GM23248 (cell line): ENCODE measurements at places on chromosomes 2 and 18. TPM values are rescaled to one million over a fixed set of nuclear protein-coding genes. Genes with fewer than 3 reads are reported as not detected.

DNA sequence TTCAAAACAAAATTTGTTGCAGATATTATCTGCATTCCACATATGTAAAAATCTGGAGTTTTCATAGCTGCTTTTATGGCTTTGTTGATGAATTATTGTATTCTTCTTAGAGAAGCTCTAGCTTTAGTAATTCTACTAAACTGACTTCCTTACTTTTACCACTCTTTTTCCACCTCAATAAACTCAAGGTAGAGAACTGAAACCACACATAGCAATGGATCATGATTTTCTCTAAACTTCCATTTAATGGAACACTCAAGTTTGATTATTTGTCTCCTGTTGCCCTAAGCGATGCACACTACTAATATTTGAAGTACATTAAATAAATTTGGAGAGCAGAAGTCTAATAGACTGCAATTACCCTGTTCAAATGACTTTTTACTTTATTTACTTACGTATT, 192.0 kb downstream of the NBAS start:
- DNase-seq = no peak

DNA sequence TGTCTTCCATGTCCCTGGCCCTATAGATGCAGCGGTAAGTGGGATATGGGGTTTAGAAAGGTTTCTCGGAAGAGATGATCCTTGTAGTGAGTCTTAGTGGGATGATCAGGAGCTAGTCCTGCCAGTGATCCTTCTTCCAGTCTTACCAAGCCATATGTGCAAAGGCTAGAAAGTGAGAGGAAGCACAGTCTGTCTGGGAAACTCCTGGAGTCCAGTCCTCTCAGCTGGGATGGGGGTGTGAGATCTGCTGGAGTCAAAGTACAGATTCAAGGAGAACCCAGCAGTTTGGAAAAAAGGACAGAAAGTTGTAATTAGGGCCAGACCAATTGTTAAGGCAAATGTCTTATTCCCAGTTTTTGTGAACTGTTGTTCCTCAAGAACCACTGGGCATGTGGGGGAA, 83.3 kb downstream of the LIMS1 start:
- no peak for DNase-seq

GRCh38 chr2:239358062-239358754, 42.6 kb downstream of the HDAC4 start:
- DNase-seq = peak; percentile 77

DNA sequence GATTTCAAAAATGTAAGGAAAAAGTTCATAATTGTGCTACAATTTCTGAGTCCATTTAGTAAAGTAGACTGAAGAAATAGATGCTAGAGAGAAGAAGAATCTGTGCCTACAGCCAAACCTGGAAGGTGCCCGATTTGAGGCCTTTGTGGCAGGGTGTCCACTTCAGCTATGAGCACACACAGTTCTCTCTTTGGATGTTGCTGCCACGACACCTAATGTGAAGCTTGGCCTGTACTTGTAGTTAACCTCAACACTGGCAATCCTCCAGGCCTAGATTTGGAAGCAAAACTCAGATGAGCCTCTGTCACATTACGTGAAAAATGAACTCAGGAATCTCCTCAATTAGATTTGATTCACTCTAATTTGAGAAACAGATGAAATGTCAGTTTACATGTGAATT, 90.1 kb upstream of the LRP1B start:
- no peak for DNase-seq

DNA sequence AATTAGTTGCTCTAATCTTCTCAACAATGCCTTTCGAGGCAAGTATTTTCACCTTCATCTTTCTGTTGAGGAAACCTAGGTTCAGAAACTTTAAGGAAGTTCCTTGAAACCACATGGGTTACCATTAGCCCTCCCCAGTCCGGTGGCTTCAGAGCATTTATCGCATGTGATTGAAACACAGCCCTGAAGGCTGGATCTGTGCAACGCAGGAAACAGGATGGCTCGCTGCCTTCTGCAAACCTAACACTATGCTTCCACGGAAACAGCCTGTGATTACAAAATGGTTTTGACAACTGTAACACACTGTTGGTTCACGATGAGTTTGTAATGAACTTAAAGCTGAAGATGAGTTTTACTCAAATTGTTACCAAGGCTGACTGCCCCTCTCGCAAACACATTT, 68.5 kb downstream of the EPB41L3 start:
- no peak for DNase-seq

GRCh38 chr2:216372761-216373291, 543 bp upstream of the MARCHF4 start:
- DNase-seq = peak; percentile 88

- no peak for DNase-seq
These were observed 6.9 kb downstream of the OTX1 start for GRCh38 chr2:63057249-63058143.

DNA sequence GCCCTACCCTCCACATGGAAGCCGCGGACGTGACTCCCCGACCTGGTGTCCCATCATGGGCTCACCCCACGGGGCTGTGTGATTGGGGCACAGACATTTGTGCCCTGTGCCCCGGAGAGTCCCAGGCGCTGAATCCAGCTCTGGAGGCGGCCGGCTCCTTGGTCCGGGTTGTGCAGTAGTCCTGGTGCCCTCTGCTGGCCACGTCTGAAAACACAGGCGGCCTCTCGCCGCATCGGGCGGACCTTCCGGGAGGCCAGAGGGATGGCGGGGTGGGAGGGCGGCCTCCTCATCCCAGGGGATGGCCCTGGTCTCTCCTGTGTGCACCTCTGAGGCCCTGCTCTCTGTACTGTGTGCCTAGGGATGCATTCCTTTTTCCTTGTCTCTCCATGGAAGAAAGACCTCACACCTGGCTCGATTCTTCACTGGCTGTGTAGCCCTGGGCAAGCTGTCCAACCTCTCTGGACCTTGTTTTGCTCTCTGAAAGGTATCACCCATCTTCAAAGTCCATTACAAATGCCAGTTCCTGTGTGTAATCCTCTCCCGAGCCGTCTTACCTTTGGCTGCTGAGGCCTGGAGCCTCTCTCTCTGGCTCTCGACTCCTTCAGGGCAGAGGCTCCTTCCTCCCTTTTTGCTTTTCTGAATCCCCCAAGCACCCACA, 27.6 kb downstream of the CELF4 start:
- peak; percentile 83 for DNase-seq

DNA sequence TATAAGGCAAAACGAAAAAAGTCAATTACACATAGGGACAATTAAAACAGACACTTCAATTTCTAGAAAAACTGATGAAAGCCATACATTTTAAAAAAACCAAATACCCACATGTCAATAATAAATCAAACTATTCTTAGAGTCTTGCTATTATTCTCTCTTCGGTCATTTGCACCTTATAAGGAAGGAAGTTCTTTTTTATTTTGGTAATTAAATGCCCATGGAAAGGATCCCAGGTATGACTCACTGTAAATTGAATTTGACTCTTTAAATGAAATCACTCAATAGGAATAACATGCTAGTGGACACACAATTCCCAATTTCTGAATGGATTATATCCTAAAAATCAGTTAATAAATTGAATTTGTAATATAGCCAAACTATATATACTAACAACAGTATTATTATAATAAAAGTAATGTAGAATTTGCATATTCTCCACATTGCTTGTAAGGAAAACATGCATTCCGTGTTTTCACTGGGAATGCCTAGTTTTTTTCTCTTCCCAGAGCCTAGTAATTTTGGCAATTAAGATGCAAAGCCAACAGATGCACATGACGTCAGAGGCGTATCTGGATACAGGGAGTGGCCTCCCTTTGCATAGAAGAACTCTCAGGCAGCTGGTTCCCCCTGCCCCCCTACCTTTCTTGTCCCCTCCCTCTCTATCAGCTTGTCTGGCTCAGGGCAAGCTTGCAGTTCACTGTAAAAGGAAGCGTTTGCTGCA, 153.5 kb upstream of the PGAP1 start:
- DNase-seq = peak; percentile 45

GRCh38 chr2:238875101-238875470, 27.2 kb downstream of the TWIST2 start:
- peak; percentile 80 for DNase-seq

DNA sequence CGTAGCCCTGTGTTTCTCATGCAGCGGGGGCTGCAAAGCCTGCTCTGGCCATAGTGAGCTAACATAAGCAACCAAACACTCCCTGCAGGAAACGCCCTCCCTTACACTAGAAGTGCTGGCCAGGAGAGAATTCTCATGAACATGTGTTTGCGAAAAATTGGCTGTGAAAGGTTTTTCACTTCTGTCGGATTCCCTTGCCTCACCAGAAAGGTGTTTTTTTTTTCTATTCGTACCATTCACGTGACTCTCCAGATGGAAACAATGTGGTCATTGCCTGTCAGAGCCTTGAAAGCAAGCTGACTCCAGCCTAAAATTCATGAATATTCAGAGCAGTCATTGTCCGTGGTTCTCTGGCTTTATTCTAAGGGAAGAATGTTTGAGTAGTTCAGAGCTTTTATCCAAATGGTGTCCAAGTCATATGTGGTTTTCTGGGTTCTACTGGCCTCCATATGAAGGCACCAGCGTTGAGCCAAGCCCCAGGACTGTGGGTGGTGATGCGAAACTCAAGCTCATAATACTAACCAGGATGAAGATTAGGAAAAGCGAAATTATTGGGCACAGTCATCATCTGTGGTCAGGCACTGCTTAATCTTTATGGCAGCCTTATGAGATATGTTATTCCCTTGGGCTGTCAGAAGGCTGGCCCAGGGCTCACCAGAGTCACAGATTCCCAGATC, 236.4 kb downstream of the ALPK2 start:
- peak; percentile 71 for DNase-seq

- no peak for DNase-seq
These were observed 359.4 kb upstream of the KCNH7 start for GRCh38 chr2:163198007-163198406.

DNA sequence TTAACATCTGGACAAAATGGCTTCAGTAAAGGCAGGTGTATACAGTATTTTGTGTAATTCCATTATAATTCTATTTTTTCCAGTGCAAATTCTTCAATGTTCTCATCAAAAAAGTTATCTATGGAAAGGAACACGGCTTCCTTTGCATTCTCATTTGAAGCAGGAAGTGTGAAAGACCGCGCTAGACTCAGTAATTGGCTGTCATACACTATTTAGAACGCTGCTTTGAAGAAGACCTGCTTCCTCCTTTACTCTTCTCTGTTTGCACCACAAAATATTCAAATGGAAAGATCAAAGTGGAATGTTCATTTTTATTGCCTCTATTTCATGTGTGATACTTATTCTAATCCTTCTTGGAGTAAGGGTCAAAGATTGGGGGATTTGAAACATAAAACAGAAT, 883.7 kb downstream of the TSN start:
- no peak for DNase-seq

Gene FSIP2
- total RNA-seq = not detected in 2 replicates

Gene FAHD2A
- 13.4 and 23.8 TPM in 2 replicates for total RNA-seq

Gene SERPINB12
- total RNA-seq = not detected in 2 replicates

Gene REG1B
- not detected in 2 replicates for total RNA-seq
